ENCODE measurements at places on chromosomes 12 and 14. TPM values are rescaled to one million over a fixed set of nuclear protein-coding genes. Genes with fewer than 3 reads are reported as not detected.

Gene HSPA2
- 6.8 TPM for total RNA-seq

Gene ASCL1
- total RNA-seq, result not detected

Gene LRRC74A
- not detected for total RNA-seq

Gene NKX2-1
- not detected for total RNA-seq

Gene OR4E1
- 0.05 TPM for total RNA-seq

Gene NOXRED1
- total RNA-seq, result 0.35 TPM

Gene LGMN
- 5.9 TPM for total RNA-seq

Gene SLC25A47
- not detected for total RNA-seq

Gene NPFF
- total RNA-seq, result not detected

Gene MAP3K12
- total RNA-seq, result 25.7 TPM

Gene COQ5
- 30.3 TPM for total RNA-seq

Gene CABP1
- total RNA-seq, result 0.45 TPM

Gene HOXC12
- total RNA-seq, result not detected

Gene ZFHX2
- total RNA-seq, result 1.5 TPM

Gene AMDHD1
- 0.93 TPM for total RNA-seq

Gene SLC35F4
- not detected for total RNA-seq

Gene KRT73
- total RNA-seq, result not detected

Gene AICDA
- not detected for total RNA-seq

Gene LRRC43
- total RNA-seq, result not detected

Gene MORN3
- 3.6 TPM for total RNA-seq

All from activated CD4-positive, alpha-beta memory T cell treated with anti-CD3 and anti-CD28 coated beads, Interleukin-2, amount 10 ng/mL, durations not matched to agents 7 days and 5 days (primary cell).